ENCODE measurements at places on chromosomes 6 and 20.

DNA sequence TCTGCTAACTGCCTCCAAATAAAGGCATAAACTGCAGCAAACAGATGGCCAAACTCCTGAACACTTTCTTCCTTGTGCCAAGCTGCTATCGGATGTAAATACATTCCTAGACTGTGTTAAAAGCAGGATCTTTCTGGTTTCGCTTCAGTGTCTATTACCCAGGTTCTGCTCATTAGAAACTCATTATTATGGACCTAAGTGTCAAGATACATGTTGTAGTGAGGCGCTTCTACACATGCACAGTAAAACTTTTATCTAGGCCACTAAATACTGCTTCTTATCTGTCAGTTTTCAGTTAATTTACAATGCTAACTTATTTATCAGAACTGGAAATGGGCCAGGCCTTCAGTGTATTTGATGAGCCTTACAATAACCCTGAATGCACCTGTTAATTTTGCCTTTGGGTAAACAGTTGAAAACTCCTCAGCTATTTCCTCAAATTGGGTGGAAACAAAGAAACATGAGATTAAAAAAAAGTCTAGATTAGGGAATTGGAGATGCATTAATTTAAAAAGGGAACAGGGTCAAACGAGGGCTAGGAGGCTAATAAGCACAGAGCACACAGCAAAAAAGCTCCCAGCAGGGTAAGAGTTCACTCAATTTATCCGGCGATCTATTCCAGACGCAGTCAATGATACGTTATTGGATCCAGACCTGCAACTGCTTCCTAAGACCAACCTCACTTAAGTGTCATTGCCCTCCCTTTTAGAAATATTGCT, 240.6 kb downstream of the FOXC1 start:
- no peak for DNase-seq

- no peak for DNase-seq
These were observed 130.4 kb upstream of the LRFN2 start for GRCh38 chr6:40717411-40718057.

- no peak for DNase-seq
These were observed 42.8 kb upstream of the MRPS10 start for GRCh38 chr6:42260396-42260888.

DNA sequence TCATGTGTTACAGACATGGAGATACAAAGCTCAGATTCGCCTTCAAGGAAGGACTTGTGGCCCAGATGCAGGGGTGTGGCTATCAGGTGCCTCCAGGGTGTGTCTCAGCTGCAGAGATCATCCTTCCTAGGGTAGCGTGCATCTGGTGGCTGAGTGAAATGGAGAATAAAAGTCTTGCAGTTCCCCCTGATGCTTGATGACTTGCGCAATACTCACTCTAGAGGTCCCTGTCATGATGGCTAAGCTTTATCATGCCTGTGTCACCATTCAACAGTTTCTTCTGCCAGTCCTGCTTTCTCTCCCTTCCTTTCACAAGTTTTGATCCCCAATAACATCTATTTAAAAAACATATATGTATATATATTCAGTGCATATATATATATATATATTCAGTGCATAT, 228.1 kb downstream of the PAX1 start:
- DNase-seq, result no peak

GRCh38 chr6:28142446-28142845, 763 bp downstream of the ZKSCAN8 start:
- peak; percentile 9 for DNase-seq

DNA sequence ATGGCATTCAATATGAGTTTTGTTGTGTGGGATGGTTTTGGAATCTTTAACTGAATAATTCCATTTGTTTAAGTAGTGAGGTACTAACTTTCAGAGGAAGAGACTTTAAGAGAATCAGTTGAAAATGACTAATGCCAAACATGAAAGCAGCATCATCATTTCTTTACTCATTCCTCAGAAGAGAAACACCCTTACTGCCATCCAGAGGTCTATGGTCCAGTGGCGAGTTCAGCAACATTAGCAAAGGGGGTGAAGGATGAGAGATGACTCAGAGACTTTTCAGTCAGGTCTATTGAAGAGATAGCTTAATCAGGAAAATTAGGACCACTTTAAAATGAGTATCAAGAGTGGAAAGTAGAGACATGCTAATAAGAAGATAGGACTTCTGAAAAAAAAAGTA, 118.8 kb downstream of the COL19A1 start:
- DNase-seq, result peak; percentile 10

DNA sequence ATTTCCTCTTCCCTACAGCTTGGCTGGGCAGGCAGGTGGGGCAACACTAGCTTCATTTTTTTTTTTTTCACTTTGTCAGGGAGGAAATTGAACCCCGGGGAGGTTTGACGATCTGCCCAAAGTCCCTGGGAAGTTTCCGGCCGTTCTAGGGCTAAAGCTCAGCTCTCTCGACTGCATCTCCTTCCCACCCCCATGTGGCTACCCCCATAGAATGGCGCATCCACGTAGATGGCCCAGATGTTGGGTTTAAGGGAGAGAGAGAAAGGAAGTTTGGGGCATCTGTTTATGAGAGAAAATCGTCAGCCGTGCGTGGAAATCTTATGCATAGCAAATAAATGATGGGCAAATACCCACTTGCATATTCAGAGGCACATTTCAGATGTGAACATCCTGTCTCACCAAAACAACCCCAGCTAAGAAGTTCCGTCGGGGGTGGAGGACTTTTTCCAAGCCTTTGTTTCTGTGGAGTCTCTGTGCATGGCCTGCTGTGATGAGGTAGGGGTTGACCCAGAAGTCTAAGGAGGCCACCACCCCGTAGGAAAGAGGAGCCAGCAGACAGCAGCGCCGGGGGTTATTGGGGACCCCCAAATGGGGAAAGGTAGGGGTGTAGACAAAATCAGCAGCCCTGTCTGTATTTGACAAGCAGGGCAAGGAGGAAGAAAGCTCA, 40.5 kb upstream of the ZNF831 start:
- no peak for DNase-seq

GRCh38 chr6:52815167-52816092, 11.8 kb upstream of the GSTA1 start:
- DNase-seq, result peak; percentile 57

- no peak for DNase-seq
These were observed 117.0 kb downstream of the NFATC2 start for GRCh38 chr20:51425347-51426106.

DNA sequence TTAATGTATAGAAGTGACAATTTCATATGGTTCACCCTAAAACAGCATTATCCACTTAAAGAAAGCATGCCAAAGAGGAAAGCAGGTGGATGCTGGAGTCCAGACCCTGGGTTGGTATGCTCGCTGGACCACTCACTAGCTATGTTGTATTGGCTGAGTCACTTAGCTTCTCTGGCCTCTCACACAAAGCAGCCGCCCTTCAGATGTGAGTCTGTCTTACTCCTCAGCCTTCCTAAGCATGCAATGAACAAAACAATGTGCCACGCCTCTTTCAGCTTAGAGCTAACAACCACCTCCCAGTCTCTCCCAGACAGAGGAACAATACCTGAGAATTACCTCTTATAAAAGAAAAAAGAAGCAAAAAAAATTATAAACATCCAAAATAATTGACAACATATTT, 29.4 kb downstream of the SIM1 start:
- DNase-seq, result no peak

DNA sequence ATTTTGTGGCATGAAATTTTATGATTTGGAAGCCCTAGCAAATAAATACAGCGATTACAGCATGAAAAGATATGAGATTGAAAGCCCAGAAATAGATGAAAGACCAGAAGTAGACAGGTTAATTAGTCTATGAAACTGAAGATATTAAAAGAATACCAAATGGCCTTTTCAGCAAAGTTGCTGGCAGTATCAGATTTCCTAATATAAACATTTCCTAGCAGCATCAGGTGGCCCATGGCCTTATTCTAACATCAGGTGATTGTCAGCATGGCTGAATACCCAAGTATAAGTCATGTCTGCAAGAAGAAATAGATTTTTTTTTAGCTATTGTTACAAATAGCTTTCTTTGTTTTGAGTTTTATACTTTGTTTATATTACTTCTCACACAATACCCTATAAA, 93.2 kb downstream of the CLVS2 start:
- no peak for DNase-seq

DNA sequence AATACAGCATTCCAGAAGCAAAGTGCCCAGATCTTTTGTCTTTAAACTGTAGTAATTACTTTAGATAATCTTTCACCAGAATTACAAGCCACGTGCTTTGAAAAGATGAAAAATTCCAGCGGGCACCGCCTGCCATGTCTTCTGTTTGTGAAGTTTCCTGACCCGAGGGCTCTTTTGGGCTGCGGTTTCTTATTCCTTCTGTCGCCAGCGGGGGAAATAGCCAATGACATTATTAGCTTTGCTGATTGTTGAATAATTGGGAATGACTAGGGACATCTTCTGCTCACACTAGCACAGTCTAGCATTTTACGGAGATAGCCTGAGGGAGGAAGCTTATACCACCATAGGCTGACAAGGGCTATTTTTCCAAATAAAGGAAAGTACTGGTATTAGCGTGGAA, 124.7 kb downstream of the SAMD5 start:
- no peak for DNase-seq

Measured in fibroblast of skin of right quadriceps (primary cell).